Left ventricle myocardium inferior (tissue), 1 donor: ENCODE measurements at places on chromosomes 5 and 9.

GRCh38 chr5:11104651-11105112, 343.6 kb upstream of the DAP start:
- DNase-seq = no peak

GRCh38 chr9:93476924-93477323, 23.5 kb upstream of the FAM120AOS start:
- DNase-seq = no peak

GRCh38 chr5:55226027-55226933, 835 bp downstream of the MCIDAS start:
- DNase-seq = no peak

DNA sequence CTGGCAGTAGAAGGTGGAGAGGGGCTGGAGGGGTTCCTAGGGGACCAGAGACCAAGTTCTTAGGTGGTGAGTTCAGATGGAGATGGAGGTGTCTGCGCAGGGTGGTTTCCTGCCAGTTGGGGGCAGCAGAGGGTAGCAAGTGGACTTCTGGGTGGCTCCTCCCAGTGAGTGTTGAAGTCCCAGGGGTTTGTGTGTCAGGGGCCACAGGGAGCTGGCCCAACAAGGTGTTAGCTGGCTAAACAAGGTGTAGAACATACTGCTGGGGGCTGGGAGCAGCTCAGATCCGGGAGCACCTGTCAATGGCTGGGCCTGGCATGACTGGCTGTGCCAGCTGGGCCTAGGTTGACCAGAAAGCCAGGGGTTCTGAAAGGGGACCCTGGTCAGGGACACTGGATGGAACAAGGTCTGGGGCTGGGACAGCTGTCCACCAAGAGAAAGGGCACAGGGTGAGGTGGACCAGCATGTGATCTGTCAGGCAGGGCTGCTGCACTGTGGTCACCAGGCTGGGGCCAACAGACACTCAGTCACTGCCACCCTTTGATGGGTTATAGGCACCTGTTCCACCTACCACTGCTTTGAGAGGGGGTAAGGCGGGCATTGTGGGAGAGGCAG, 35.6 kb downstream of the DAB2IP start:
- peak; percentile 74 for DNase-seq

GRCh38 chr9:124290743-124291554, 33.2 kb downstream of the NEK6 start:
- no peak for DNase-seq

GRCh38 chr5:53035868-53036381, 46.8 kb downstream of the ITGA2 start:
- DNase-seq = no peak

DNA sequence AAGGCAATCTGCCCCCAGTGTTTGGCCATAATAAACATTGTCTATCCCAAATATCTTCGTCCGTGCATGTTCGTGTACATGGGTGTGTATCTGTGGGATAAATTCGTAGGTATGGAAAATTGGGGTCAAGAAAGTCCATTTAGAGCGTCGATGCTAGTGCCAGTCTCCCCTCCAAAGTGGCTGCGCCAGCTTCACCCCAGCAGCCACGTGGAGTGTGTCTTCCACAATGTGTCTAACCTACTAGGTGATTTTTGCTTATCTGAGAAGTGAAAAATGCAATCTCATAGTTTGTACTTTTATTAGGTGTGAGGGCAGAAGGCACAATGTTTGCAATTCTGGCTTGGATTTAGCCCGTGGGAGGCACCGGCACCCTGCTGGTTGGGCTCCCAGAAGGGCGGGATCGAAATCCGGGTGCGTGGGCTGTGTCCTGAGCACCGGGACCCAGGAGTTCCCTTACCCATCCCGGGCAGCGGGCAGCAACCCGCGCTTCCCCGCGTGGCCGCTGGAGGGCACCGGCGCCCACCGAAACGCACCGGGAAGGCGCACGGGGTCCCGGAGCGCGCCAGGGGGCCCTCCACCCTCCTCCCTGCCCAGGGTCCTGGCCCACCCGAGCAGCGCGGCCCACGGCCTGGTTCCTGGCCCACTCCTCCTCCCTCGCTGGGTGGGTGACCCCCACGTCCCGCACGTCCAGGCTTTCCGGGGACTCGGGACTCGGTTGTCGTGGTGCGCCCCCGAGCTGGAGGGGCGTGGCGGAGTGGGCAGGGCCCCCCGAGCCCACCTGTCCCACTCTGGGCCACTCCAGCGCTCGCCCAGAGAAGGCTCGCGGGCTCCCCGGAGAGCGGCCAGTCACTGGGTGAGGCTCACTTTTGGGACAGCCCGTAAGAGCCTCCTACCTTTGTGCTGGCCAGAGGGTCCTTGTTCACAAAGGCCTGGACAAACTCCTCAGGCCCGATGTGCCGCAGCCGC, 55.4 kb upstream of the RNF130 start:
- DNase-seq = no peak

DNA sequence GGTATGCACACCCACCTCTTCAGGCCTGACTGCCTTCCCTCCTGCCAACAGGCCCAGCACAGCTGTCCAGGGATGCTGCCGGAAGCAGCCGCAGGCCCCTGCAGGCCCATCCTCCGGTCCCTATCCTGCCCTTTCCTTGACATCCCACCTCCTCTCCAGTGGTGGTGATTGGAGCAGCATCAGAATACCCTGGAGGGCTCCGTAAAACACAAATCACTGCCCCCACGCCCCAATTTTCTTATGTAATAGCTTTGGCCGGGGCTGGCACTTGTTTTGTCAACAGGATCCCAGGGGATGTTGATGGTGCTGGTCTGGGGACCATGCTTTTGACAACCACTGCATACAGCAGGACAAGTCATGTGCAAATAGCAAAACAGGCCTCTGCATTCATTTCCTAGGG, 274.5 kb downstream of the GADD45G start:
- no peak for DNase-seq

- DNase-seq = no peak
Observed at GRCh38 chr9:129624947-129625346, 1.0 kb upstream of the NTMT1 start.

- no peak for DNase-seq
Observed at GRCh38 chr9:4116071-4116581, 183.7 kb downstream of the GLIS3 start.

GRCh38 chr9:110334183-110334582, 3.5 kb downstream of the TXNDC8 start:
- no peak for DNase-seq

DNA sequence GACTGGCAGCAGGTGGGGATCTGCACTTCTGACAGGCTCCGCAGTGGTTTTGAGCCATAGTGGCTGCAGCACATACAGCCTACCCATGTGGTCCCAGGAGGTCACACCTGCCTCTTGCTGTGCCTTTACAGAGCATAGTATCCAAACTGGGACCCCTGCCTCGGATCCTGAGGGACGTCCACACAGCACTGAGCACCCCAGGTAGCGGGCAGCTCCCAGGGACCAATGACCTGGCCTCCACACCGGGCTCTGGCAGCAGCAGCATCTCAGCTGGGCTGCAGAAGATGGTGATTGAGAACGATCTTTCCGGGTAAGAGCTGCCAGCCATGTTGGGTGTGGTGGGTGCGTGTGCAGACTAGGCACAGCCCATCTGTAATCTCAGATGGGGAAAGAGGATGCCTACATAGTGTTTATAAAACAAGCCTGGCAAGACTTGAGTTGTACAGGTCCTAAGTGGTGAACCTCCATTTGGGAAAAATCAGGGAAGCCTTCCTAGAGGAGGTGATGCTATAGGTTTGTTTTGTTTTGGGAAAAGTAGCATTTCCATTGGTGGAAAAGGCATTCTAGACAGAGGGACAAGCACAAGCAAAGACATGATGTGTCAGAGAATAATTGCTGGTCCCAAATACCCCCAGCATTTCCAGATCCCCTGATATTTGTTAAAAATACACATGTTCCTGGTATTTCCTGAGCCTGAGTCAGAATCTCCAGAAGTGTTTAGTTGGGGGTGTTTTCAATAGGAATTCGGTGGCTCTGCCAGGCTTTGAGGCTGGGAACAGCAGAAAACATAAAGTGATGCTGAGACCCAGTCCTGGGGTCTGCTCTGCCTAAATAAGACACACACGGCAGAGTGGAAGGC, 119.2 kb downstream of the DAB2IP start:
- DNase-seq = no peak

- DNase-seq = no peak
Observed at GRCh38 chr5:126469536-126470316, 46.5 kb downstream of the GRAMD2B start.

DNA sequence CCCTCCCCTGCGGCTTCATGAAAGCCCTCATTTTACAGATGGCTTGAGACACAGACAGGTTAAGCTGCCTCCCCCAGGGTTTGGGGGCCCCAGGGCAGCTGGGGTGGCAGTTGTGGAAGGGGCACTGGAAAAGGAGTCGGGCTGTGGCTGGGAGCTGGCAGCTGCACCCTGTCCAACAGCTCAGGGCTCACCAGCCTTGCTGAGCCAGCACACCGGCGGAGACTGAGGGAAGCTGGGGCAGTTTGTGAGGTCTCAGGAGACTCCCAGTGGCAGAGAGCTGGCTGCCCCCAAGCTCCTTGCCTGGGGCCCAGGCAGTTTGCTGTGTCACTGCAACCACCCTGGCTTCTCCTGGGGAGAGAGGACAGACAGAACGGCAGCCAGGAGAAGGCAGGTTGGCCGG, 34.8 kb upstream of the RAPGEF1 start:
- no peak for DNase-seq

DNA sequence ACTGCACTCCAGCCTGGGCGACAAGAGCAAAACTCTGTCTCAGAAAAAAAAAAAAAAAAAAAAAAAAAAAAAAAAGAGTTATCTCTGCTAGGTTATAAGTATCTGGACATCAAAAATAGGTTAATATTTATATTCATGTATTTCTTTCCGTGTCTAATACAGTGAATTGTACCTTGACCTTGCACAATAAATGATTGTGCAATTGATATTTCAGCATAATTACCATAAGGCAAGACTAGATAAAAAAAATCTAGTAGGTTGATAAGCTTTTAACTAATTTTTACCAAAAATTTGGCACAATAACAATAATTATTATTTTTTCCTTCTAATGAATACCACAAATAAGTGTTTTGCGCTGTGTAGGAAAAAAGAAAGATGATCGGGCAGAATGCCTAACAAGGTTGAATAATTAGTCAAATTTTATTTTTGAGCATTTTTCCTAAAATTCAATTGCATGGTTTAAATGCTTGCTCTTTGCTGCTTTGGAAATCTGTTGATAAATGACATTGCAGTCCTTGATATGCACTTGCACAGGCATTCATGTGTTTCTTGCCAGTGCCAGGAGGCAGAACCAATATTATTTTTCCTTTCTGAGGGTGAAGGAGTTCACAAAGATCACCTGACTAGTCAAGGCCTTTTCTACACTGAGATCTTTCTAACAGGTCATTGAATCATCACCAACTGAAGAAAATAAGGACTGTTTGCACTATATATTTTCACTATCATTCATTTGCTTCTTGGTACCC, 127.5 kb downstream of the ARRDC3 start:
- no peak for DNase-seq

DNA sequence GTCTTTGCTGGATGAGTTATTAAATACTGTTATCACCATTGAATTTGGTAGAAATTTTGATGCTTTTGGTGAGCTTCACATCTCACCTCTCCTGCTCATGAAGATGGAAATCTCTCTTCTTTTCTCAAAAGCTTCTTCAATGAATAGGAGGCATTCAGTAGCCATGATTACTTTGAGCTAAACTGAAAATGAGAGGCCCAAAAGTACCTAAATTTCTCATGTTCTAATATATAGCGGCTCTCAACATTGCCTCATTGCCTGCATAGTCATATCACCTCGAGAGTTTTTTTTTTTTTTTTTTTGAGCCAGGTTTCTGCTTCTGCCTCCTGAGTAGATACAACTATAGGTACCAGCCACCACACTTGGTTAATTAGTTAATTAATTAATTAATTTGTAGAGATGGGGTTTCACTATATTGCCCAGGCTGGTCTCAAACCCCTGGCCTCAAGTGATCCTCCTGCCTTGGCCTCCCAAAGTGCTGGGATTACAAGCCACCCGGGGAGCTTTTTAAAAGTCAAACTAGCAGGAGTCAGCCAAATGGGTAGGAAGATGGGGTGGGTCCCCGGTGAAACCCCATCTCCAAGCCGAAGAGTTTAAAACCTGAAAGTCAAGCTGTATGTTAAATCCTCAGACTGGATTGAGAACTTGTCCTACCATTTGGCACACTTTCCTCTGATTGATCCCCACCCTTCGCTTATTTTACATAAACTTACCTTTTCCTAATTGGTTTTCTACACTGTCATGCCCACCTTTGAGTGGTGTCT, 169.0 kb downstream of the DOCK2 start:
- DNase-seq = no peak

DNA sequence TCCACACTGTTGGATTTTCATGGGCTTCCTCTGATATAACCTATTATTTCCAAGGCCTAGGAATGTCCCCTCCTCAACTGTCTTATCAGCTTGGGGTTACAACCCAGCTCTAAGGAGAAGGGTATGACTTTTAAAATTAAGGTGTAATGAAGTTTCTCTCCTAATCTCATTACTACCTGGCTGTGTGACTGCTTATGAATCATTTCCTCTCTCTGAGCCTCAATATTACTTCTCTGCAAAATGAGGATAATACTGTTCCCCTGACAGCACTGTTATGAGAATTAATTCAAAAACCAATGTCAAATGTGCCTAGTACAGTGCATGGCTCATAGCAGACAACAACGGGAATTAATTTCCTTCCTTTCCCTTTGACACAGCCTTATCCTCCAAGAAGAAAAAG, 118.9 kb downstream of the NR6A1 start:
- DNase-seq = no peak

DNA sequence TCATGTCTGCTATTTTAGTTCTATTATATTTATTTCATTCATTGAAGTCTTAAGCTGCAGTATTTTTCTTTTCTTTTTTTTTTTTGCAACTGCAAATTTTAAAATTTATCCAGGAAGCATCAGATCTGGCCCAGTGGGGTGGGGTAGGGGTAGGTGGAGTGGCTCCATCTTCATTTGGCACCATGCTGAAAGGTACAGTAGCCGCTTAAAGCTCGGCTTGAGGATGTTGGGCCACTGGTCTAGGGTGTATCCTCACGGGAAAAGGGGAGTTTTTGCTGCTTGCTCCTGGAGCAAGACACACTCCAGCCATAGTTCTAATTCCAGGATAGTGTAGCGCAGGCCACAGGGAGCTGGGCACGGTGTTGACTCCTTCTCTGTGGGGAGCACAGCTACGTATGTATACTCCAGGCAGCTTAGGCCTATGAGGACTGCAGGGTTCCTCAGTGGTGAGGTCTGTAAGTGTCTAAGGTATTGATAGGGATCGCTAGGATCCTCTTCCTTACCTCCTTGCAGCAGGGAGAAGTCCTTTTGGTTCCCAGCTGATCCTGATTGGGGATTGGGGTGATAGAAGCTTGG, 22.7 kb downstream of the RCL1 start:
- DNase-seq = no peak
